Stimulated activated CD8-positive, alpha-beta memory T cell treated with anti-CD3 and anti-CD28 coated beads, Interleukin-4, amount 100 ng/mL, for 4 hours (primary cell): ENCODE measurements at places on chromosomes 2 and 18.

GRCh38 chr2:5444168-5444567, 248.0 kb upstream of the SOX11 start:
- DNase-seq: no peak

- DNase-seq: no peak
Observed at GRCh38 chr2:96409820-96410164, 74.2 kb downstream of the NCAPH start.

DNA sequence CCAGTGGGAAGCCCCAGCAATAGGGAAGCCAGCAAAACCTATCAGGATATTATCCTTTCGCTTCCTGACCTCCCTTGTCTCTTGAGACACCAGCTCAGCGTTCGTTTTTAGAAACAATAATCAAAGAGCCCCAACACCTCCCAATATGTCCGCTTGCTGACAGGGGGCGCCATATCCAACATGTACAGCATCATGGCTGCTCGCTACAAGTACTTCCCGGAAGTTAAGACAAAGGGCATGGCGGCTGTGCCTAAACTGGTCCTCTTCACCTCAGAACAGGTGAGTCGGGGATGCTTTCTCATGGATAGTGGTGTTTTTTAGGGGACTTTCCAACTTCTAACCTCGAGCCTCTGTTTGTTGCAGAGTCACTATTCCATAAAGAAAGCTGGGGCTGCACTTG, 28.7 kb downstream of the GAD1 start:
- no peak for DNase-seq

DNA sequence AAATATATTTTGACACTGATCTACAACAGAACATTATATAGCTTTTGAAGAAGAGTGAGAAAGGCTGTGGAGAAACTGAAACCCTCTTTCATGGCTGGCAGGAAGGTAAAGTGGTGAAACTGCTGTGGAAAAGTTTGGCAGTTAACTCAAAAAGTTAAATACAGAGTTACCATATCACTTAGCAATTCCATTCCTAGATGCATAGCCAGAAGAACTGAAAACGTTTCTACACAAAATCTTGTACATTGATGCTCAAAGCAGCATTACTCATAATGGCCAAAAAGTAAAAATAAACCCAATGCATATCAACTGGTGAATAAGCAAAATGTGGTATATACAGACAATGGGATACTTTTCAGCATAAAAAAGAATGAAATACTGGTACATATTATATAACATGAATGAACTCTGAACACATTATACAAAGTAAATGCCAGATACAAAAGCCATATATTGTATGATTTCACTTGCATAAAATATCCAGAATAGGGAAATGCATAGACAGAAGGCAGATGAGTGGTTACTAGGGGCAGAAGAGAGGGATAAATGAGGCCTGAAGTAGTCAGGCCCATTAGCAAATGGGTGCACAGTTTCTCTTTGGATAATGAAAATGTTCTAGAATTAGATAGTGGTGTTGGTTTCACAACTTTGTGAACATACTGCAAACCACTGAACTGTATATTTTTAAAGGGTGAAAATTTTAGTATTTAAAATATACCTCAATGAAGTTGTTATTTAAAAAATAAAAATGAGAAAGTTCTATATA, 114.3 kb downstream of the DYM start:
- DNase-seq: no peak

- no peak for DNase-seq
Observed at GRCh38 chr2:176162911-176163671, 6.0 kb downstream of the HOXD3 start.

DNA sequence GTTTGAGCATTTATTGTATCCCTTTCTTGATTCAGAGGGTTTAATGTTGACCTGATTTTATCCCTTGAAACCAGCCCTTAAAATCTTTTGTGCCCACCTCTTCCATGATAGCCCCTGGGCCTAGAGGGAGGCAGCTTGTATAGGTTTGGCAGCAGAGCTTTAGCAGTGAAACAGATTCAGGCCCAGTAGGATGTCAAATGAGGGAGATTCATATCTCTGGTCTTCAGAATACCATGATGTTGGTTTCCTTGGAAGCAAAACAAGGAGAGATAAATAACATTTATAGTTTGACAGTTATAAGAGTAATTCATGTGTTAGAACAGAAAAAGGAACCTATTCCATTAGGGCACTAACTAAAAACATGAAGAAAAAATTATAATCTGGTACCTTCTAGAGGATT, 649.2 kb downstream of the METTL4 start:
- no peak for DNase-seq

DNA sequence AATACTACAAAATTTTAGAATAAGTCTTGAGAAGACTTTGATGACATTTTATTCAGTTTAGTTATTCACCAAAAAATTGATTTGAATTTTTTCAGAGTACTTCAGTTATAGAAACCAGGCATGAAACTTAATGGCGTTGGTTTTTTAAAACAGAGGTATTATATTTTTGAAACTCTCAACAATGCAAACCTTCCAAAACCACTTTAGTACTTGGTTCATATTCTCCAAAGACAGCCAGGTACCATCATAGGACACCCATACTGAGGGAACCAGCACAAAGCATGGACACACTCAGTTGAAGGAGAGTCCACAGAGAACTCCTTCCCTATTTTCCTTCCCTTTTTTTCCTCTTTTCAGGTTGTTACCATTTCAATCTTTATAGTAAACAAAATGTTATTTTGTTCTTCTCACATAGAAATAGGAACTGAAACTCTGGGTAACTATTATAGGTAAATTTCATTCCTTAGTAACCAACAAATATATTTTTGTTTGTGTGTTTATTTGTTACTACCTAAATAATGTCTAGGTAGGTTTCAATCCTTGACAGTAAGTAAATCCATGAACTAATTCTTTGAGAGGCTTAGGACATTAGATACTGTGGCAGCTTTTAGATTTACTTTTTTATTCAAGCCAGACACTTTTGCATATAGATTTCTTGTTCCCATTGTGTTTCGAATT, 95.8 kb downstream of the TMEFF2 start:
- no peak for DNase-seq

- DNase-seq: no peak
Observed at GRCh38 chr18:5841518-5841917, 53.8 kb downstream of the TMEM200C start.

DNA sequence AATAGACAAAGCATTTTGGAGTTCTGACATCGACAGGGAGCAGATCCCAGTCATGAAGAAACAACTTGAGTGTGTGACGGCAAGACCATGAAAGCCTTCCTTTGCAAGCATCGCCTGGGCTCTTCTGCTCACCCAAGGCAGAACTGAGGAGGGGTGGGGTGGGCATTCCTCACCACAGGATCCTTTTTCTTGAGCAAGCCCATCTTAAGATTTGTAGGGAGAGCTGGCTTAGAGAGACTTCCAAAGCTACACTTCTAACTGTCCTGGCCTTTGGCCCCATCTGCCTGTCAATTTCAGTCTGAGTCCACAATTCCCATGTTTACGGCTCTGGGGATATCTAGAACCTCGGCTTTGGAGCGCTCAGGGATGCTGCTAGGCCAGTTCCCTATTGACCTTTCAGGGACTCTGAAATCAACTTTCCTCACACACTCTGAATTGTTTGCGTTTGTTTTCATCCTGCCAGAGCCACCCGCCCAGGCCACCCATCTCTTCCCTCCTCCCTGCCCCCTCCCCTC, 3.7 kb downstream of the KLHL14 start:
- DNase-seq: no peak
